AG04450 (cell line): ENCODE measurements at places on chromosomes 2 and 18.
A peak's percentile ranks its signal among the peaks of the same experiment; 100 is the strongest.

DNA sequence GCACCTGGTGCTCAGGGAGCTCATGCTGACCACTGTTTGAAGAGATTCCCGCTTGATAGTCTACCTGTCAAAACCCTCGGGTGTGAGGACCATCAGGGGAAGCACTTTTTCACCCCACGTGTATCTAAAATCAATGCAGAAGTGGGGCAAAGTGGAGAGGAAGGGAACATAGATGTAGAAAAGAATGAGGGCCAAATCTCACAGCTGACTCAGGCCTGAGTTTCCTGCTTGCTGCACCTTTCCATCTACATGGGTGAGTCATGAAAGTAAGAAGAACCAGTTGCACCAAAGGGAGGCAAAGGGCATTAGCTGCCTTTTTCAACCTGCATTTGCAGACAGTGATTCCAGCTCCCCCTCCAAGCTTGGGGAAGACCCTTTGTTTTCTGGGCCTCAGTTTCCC, 100.2 kb upstream of the MYCN start:
- DNase-seq: no peak

- DNase-seq: no peak
These were observed 165.0 kb downstream of the KLHL29 start for GRCh38 chr2:23549821-23550530.

GRCh38 chr2:25330273-25330672, 11.5 kb downstream of the DNMT3A start:
- DNase-seq: no peak

- no peak for DNase-seq
These were observed 36.6 kb downstream of the CYB5A start for GRCh38 chr18:74255131-74255616.

- peak; percentile 20 for DNase-seq
These were observed 254.9 kb downstream of the ZNF521 start for GRCh38 chr18:25097057-25097456.
